ENCODE measurements at places on chromosomes 16 and 17. TPM values are rescaled to one million over a fixed set of nuclear protein-coding genes. Genes with fewer than 3 reads are reported as not detected.

Gene G6PC1
- not detected for total RNA-seq

Gene SLC52A1
- total RNA-seq: not detected

- DNase-seq: peak; percentile 32
- peak overlapping the region; percentile 64 for H3K27ac ChIP-seq
- H3K4me1 ChIP-seq: peaks cover 21% of the 10 kb centered on the region
- H3K4me3 ChIP-seq: peak overlapping the region; percentile 88
- no peaks in the 10 kb centered on the region for H3K36me3 ChIP-seq
- no peaks in the 10 kb centered on the region for H3K27me3 ChIP-seq
These were observed 1.7 kb downstream of the RAD51D start for GRCh38 chr17:35117984-35118383.

DNA sequence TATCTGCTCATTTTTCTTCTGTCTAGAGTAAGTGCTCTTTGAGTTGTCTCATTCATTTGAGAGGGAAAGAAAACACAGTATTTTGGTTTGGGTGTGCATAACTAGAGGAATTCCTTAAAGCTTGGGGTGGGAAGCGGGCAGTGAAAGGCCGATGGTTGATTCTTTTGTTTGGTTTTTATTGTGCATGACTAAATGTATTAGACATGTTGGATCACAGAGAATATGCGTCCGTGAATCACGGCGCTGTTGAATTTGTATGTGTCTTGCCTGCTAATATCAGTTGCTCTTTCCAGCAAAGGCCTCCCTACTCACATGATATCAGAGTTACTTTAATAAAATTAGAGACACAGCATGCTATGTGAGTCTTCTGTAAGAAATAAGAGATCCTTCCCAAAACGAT, 180.0 kb downstream of the CHD9NB start:
- H3K36me3 ChIP-seq: no peaks in the 10 kb centered on the region
- no peak overlapping the region for H3K4me3 ChIP-seq
- H3K27ac ChIP-seq: no peak overlapping the region
- H3K4me1 ChIP-seq: no peaks in the 10 kb centered on the region
- no peak for DNase-seq

Gene JUP
- 1.0 TPM for total RNA-seq

DNA sequence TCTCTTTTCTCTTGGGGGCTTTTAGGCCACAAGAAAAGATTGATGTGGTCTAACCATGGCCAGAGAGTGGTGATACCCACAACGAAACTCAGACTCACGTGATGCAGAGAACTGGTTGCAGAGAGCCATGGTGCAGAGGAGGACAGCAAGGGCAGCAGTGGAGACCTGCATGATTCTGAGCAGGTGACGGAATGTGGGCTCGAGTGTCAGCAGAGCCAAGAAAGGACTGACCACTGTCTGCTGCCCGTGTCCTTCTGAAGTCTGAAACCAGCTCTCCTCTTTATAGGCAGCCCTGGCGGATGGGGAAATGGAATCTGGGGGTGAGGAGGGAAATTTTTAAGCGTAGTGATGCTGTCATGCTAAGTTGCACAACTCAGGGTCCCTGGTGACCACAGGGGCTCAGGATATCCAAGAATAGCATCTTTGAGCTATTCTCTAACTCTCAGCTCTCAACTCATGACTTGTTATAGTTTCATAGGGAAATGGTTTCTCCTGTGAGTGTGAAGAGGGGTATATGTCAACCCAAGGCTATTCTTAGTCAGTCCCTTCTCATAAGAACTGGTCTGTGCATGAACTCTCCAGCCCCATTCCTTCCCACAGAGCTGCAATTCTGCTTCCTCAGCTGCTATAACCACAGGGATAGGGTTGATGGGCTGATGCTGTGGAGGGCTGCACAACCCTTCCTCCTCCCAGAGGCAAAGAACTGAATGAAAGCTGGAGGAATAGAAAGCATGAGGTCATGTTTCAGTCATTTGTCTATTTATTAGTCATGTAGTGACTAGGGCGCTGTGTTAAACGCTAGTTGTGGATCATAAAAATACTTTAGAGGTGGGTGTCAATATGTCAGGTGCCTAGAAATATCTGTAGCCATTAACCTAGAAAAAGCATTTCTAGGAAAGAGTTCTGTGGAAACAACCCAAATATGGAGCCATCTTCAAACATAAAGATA, at the start of gene CCL3:
TSS of gene CCL3 (minus strand) at position 256 of the 949 bp plus-strand sequence. CDS start at position 171, 85 bp downstream.
- H3K4me3 ChIP-seq: peak within 1 kb of the TSS; percentile 86
- peaks cover 11% of the 10 kb centered on the region for H3K36me3 ChIP-seq
- no peaks in the 10 kb centered on the region for H3K27me3 ChIP-seq
- H3K4me1 ChIP-seq: peaks cover 70% of the 10 kb centered on the region
- H3K27ac ChIP-seq: peak within 1 kb of the TSS; percentile 95
- DNase-seq: peak; percentile 91

GRCh38 chr17:69455040-69455439, 40.5 kb downstream of the MAP2K6 start:
- no peak for DNase-seq
- H3K4me1 ChIP-seq: peaks cover 33% of the 10 kb centered on the region
- no peak overlapping the region for H3K27ac ChIP-seq
- H3K27me3 ChIP-seq: no peaks in the 10 kb centered on the region

DNA sequence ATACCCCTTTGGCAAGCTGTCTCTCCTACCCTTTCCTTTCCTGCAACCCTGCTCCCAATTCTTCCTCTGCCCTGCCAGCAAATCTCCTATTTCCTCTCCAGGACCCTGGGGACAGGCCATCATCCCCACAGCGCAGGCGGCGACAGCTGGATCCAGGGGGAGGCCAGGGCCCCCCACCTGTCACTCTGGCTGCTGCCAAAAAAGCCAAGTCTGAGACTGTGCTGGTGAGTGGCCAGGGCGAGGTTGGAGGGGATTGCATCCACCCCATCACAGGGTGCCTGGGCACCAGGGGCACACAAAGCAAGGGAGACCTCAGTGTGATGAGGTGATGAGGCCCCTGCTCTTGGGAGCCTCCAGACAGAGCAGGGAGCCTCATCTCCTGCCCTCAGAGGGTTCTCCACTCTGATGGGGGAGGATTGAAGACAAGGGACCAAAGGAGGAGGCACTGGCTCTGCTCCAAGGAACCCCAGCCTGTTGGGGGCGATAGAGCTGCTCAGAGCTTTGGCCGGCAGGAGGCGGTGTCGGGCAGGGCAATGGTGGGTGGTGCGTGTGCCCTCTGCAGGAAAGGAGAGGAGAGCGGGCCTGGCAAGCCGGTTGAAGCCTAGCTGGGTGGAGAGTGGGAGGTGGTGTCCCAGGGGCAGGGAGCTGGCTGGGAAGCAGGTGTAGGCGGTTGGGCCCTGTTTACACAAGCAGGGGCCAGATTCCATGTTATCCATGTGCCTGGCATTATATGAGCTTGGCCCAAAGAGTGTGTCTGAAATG, 15.6 kb upstream of the PDK2 start:
- no peaks in the 10 kb centered on the region for H3K4me1 ChIP-seq
- H3K27ac ChIP-seq: no peak overlapping the region
- H3K27me3 ChIP-seq: no peaks in the 10 kb centered on the region
- DNase-seq: no peak
- H3K36me3 ChIP-seq: no peaks in the 10 kb centered on the region

Gene FSCN2
- 0.64 TPM for total RNA-seq

DNA sequence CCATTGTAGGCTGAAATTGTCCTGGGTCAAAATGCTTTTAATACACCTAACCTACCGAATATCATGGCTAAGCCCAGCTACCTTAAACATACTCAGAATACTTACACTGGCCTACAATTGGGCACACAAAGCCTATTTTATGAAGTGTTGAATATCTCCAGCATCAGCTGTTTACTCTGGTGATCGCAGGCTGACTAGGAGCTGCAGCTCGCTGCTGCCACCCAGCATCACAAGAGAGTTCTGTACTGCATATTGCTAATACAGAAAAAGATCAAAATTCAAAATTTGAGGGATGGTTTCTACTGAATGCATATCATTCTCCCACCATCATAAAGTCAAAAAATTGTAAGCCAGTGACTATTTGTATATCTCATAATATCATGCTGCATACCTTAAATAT, 55.3 kb downstream of the ULK2 start:
- H3K27ac ChIP-seq: no peak overlapping the region
- H3K27me3 ChIP-seq: no peaks in the 10 kb centered on the region

GRCh38 chr16:85588562-85589503, 24.3 kb upstream of the GSE1 start:
- H3K4me3 ChIP-seq: no peak overlapping the region
- no peaks in the 10 kb centered on the region for H3K27me3 ChIP-seq
- no peak overlapping the region for H3K27ac ChIP-seq
- no peak for DNase-seq
- peaks cover 20% of the 10 kb centered on the region for H3K4me1 ChIP-seq

- no peak overlapping the region for H3K27ac ChIP-seq
- DNase-seq: peak; percentile 41
- H3K4me1 ChIP-seq: peaks cover 1% of the 10 kb centered on the region
- H3K27me3 ChIP-seq: no peaks in the 10 kb centered on the region
These were observed 19.1 kb downstream of the GPR142 start for GRCh38 chr17:74386386-74386785.

Gene SPIRE2
- 2.5 TPM for total RNA-seq

Gene ZNF830
- 29.5 TPM for total RNA-seq

DNA sequence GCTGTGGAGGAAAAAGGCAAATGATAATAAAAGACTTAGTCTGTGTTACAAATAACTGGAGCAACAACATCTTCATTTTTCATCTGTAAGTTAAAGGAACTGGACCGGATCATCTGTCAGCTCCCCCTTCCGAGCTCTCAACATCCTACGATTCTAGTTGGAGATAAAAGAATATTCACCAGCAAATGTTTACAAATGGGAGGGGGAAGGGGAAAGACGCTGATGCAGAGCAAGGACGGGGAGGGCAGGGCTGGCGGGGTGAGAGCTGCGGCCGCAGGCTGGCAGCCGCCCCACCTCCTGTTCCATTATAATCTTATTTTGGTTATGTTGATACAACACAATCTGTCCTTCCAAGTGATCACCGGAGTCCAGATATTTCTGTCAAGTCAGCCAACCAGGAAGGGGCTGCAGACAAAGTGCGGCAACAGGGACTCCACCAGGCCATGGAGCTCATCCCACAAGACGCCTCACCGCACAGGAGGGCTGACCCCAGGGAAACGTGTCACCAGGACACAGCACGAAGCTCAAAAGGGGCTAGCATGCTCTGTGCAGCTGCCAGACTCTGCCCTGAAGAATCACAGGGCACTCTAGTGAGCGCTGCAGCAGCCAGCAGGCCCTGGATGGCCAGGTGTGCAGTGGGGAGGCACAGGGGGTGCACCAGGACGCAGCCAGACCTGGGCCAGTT, 19.7 kb downstream of the FBXO31 start:
- H3K36me3 ChIP-seq: peaks cover 5% of the 10 kb centered on the region
- H3K4me3 ChIP-seq: no peak overlapping the region
- DNase-seq: no peak

DNA sequence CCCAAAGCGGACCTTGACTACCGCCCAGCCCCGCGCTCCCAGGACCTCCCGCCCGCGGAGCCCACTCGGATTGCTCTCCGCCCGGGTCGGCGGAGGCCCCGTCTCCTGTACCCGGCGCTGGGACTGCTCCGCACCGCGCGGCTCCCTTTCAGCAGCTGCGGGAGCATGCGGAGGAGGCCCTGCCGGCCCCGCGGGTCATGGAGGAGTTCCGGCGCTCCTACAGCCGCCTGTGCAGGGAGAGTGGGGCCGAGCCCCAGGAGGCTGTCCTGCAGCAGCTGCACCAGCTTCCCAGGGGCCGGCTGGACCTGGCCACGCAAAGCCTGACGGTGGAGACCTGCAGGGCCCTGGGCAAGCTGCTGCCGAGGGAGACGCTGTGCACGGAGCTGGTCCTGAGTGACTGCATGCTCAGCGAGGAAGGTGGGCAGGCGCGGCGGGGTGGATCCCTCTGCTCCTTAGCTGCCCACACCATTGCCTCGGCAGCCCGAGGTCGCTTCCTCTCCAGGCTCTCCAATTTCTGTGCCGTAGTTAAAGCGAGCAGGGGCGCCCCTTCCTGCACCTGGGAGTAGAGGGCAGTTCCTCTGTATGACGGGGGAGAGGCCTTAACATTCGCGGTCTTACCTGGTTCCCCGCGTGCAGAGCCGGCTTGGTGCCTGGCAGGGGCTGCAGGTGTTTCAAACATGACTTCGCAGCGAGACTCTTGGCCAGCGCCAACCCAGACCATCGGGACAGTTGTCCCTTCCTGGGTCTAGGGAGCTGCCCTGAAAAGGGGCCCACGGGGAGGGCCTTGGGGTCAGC, 539 bp downstream of the LRRC45 start:
- no peaks in the 10 kb centered on the region for H3K27me3 ChIP-seq
- no peak for DNase-seq
- H3K4me1 ChIP-seq: peaks cover 17% of the 10 kb centered on the region
- peak overlapping the region; percentile 85 for H3K4me3 ChIP-seq
- no peak overlapping the region for H3K27ac ChIP-seq
- H3K36me3 ChIP-seq: no peaks in the 10 kb centered on the region

GRCh38 chr17:11334493-11334892, 93.5 kb downstream of the SHISA6 start:
- no peak overlapping the region for H3K4me3 ChIP-seq
- peaks cover 4% of the 10 kb centered on the region for H3K27me3 ChIP-seq
- H3K4me1 ChIP-seq: no peaks in the 10 kb centered on the region
- H3K36me3 ChIP-seq: no peaks in the 10 kb centered on the region
- DNase-seq: no peak
- no peak overlapping the region for H3K27ac ChIP-seq

Gene CHST4
- not detected for total RNA-seq

Gene BRIP1
- total RNA-seq: 10.8 TPM

Gene SCARF1
- 3.6 TPM for total RNA-seq

GRCh38 chr17:37291351-37291750, 84.4 kb upstream of the C17orf78 start:
- H3K4me3 ChIP-seq: no peak overlapping the region
- no peaks in the 10 kb centered on the region for H3K36me3 ChIP-seq
- H3K4me1 ChIP-seq: peaks cover 9% of the 10 kb centered on the region
- H3K27me3 ChIP-seq: no peaks in the 10 kb centered on the region
- DNase-seq: no peak

GRCh38 chr16:75621170-75621477, 2.0 kb downstream of the ADAT1 start:
- H3K36me3 ChIP-seq: peaks cover 24% of the 10 kb centered on the region
- peak overlapping the region; percentile 89 for H3K27ac ChIP-seq
- DNase-seq: no peak
- peak overlapping the region; percentile 89 for H3K4me3 ChIP-seq
- H3K27me3 ChIP-seq: no peaks in the 10 kb centered on the region
- H3K4me1 ChIP-seq: peaks cover 32% of the 10 kb centered on the region

DNA sequence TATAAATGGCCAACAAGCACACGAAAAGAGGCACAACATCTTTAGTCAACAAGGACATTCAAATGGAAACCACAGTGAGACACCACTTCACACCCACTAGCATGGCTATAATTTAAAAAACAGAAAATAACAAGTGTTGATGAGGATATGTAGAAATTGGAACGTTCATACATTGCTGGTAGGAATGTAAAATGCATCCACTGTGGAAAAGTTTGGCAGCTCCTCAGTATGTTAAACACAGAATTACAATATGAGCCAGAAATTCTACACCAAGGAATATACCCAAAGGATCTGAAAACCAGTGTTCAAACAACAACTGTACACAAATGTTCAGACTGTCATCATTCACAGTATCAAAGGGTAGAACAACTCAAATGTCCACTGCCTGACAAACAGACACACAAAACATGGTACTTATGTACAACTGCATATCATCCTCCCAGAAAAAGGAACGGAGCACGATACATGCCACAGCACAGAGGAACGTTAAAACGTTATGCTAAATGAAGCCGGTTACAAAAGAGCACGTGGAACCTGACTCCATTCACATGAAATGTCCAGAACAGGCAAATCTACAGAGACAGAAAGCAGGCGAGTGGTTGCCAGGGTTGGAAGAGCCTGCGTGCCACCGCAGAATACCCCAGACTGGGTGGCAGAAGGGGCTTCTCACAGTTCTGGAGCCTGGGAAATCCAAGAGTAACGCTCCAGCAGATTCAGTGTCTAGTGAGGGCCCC, 32.8 kb upstream of the METRNL start:
- peaks cover 55% of the 10 kb centered on the region for H3K4me1 ChIP-seq
- no peak for DNase-seq
- H3K36me3 ChIP-seq: peaks cover 37% of the 10 kb centered on the region
- no peaks in the 10 kb centered on the region for H3K27me3 ChIP-seq

Data from natural killer cell treated with Interleukin-12 subunit alpha and Interleukin-12 subunit beta and Interleukin-15 and Interleukin-18, amount 100 ng/mL, for 72 hours (primary cell).